ENCODE measurements at places on chromosomes 4 and X.

- peak; percentile 25 for DNase-seq
Observed at GRCh38 chr4:36385951-36386571, 104.6 kb downstream of the DTHD1 start.

DNA sequence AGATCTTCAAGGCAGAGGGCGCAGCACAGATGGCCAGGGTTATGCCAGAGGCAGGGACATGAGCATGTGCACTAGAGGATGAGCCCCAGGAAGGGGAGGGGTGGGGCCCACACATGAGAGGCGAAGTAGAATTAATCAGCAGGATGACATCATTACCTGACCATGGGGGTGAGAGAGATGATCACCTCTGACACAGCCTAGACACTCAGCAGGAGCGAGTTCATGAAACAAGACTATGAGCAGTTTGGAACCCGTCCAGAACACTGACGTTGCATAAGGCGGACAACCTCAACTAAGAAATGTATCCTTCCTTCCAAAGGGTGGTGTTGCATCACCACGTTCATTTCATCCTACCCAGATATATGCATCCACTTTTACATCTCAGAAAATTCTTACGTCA is 446.7 kb upstream of the TENM3 start:
- DNase-seq: no peak

GRCh38 chrX:23825675-23826074 is 42.7 kb downstream of the SAT1 start:
- no peak for DNase-seq

- DNase-seq: no peak
Observed at GRCh38 chr4:3199653-3200422, 49.1 kb upstream of the MSANTD1 start.

DNA sequence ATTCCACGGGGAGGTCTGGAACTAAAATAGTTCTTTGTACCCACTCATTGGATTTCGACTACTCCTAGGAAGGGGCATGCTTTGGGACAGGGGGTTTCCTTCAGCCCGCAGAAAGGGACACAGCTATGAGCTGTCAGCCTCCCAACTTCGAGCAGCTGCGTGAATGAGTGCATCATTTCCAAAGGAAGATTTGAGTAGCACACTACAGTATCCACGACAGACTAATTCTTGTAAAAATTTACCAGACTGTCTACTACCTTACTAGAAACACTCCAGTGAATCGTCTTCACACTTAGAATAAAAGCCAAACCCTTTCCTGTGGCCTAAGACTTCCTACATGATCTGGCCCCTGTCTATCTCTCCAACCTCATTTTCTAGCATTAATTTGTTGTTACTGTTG is 101.9 kb downstream of the MAOA start:
- DNase-seq: no peak

- DNase-seq: no peak
Observed at GRCh38 chr4:184409911-184410692, 64.2 kb downstream of the IRF2 start.

DNA sequence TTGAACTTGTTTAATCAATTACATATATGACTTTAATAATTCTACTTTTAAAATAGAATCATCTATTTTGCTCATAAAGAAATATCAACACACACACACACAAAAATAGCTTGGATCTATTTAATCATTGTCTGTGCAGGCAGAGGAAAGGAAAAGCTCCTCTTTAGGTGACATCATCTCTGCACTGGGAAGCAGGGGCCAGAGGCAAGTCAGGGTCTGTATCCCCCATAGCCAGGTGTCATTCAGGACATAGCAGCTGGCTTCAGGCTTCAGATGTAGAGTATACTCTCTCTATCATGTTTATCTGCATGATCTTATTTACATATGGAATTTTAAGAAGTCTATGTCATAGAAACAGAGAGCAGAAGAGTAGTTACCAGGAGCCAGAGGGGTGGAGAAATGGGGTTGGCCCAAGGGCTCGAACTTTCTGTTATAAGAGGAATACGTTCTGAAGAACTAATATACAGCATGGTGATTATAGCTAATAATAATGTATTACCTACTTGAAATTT is 110.4 kb upstream of the LDB2 start:
- DNase-seq: no peak

GRCh38 chr4:81663368-81663767 is 191.7 kb upstream of the RASGEF1B start:
- DNase-seq: no peak

DNA sequence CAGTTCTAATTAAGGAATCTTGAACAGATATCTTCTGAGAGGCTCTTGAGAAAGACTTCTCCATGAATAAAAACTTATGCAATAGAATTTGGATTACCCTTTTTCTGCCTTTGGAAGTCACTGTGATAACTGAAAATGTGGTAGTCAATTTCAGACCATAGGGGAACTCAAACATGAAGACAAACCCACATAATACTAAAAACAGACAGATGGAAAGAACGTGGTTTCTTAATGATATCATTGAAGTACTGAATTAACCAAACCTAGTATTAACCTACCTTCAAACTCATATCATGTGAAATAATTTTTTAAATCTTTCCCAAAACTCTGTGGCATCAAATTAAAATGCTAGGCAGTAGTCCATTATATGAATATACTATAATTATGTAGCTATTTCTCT is 153.5 kb downstream of the CAMK2D start:
- DNase-seq: no peak

DNA sequence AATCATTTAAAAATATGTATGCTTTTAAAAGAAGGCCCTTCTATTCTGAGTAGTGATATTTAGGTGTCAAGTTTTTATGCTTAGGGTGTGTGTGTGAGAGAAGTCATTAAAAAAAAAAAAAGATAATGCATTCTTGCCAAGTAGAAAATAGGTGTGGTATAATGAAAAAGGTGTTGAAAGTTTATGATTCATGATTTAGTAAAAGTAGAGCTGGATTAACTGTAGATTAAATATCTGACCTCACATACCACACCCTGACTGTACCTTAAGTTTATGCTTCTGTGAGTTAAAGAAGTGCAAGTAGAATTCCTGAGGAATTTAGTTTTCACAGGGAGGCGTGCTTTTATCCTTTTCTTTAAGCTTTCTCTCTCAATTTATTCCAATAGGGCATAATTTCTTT is 71.1 kb downstream of the BMPR1B start:
- DNase-seq: no peak

DNA sequence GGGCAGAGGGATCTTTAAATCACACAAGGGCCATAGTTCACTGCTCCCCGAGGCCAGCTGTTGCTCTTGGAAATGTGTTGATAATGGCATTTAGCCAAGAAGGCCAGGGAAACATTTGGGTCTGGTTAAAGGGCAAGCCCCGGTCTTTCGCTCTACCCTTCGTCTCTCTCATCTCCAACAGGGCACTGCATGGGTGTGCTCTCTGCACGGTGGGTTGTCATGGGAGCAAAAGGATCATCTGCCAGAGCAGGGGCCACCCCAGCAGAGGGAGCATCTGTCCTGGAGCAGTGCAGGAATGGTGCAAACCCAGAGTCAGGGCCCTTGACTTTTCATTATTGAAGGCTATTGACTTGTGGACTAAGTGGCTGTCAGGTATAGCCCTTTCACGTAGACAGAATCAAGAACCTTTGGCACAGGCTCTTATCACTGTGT is 22.7 kb upstream of the PGRMC2 start:
- DNase-seq: no peak

DNA sequence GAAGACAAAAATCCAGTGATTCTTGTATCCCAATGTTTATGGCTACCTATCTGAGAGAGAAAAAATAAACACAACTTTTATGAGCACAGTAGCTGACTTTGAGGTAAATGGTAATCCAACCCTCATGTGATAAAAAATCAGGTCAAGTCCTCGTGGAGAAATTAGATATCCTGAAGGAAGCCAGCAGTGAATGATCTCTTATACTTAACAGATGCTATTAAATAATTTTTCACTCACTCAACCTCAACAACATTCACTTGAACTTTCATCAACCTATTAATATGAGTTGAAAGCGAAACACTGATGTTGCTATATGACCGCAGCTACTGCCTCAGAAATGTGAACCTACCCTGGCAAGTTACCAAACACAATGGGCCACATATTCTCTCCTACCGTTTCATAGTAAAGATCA is 105.4 kb downstream of the GPC3 start:
- DNase-seq: no peak

All from T follicular helper cell (primary cell).